ENCODE measurements at places on chromosomes 3 and 15.

DNA sequence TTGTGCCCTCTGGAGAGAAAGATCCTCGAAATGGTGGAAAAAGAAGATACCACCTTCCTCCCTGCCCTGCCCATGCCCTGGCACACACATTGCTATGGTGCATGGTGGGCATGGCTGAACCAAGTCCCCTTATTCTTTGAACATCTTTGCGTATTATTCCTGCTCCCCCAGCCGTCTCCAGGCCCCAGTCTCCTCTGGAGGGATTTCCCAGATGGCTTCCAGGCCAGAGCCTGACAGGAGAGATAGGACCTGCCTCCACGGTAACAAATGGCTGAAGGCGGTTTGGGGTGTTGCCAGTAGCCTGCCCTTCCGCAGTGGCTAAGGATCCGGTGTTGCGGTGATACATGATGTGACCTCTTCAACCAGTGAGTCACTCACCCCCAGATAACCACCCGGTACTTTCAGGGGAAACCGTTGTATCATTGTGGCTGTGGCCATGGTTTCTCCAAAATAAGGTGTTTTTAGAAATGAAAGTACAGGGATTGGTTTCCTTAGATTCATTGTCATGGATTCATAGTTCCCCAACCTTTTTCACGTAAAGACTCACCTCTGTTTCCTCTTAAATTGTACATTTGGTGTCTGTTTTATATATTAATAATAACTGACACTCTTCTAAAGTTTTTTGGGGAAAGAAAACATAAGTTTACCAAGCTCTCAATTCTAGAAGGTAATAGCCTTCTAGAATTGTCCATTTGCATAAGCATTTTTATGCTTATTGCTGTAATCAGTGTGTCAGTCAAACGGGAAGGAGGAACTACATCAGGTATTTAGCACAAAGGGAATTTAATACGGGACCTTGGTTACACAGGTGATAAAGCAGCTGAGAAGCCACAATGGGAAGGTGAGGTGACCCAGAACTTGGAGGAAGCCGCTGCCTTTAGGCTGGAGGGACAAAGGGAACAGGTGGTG lies 25.9 kb downstream of the SMAD3 start:
- DNase-seq: peak; percentile 60

- DNase-seq: no peak
Observed at GRCh38 chr15:49769225-49769624, 148.4 kb downstream of the DTWD1 start.

- DNase-seq: no peak
Observed at GRCh38 chr3:192916371-192917027, 1.2 kb downstream of the MB21D2 start.

GRCh38 chr3:197874653-197875052 lies 75.3 kb upstream of the RPL35A start:
- DNase-seq: no peak

DNA sequence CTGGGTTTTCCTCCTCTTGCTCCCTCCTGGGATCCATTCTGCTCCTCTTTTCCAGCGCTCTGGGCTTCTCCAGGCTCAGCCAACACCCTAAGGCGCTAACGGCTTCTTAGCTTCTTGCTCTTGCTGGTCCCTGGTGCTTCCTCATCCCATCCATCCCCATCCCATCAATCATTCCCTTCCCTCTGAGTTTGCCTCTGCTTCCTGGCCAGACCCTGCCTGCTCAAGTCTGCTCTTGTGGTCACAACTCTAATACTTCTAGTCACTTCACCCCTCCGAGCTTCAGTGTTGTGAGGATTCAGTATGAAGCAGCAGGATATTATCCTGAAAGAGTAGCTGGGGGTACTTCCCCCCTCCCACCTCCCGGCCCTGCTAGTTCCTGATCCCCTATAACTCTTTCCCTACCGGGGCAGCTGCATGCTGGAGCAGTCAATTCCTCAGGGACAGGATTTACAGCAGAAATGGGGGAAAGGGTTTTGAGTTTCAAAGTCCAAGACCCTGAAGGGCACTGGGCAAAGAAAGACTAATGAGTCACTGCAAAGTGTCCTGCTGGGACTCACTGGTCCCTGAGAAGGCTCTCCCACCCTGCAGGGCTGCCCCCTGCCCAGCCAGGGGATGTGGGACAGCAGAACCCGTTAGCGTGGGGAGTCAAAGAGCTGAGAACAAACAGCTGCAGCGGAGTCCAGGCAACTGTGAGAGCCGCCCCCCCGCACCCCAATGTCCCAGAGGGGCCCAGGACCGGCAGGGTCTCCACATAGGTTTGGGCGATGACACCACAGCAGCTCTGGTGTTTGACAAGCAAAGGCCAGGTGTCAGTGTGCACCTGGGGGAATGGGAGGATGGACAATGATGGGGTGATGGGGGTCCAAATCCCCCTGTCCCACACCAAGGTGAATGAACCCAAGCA lies 2.3 kb upstream of the SYNM start:
- no peak for DNase-seq

- DNase-seq: no peak
Observed at GRCh38 chr3:113000691-113001090, 9.9 kb downstream of the GTPBP8 start.

DNA sequence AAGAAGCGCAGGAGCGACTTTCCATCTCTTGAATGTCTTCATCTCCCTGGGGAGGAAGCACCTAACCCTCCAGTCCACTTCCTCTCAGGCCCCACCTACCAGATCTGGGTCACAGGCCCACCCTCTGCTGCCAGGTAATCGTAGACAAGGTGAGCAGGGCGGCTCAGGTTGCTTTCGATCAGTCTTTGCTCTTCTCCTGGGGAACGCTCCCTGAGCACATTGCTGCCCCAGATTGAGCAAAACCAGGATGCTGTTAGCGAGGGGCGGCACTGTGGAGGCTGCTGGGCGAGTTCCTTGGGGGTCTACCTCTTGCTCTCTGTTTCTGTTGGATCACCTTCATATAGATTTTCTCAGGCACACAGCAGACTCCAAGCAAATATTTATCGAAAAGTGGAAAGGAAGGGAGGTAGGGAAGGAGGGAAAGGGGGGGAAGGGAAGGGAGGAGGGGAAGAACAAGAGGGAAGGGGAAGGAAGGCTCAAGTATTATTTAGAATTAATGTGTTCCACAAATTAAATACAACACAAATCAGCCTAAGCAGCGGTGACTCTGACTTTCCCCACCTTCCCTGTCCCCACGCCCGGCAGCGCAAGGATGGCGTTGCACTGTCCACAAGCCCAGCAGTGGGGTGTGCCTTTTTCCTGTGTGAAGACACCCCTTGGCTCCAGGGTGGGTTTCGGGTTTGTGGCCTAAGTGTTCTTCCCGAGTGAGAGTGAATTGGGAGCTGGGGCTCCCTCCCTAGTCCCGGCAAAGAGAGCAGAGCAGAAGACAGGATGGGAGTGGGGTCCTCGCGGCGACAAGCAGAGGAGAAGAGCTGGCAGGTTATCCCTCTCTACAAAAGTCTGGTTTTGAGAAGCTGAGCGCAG lies 6.1 kb upstream of the PCSK6 start:
- no peak for DNase-seq
